Stimulated activated CD4-positive, alpha-beta T cell treated with anti-CD3 and anti-CD28 coated beads, Interleukin-4, amount 100 ng/mL, for 24 hours (primary cell): ENCODE measurements at places on chromosomes 1 and 21.

- no peak for DNase-seq
Measured at GRCh38 chr1:233440951-233441401, 113.5 kb downstream of the MAP3K21 start.

DNA sequence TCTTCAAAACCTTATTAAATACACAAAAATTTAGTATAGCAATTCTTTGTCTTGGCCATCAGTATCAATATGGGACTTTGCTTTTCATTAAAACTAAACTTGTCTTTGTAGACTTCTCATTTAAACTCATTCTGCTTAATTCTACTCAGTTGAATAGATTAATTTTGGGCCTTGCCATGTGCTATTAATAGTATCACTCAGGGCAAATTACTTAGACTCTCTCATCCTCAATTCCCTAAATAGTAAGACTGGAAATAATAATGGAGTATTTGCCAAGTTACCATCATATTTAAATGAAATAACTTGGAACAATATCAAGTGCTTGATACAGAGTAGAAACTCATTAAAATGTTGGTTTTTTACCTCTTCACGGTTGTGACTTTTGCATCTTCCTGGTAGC is 13.4 kb downstream of the HOOK1 start:
- no peak for DNase-seq

DNA sequence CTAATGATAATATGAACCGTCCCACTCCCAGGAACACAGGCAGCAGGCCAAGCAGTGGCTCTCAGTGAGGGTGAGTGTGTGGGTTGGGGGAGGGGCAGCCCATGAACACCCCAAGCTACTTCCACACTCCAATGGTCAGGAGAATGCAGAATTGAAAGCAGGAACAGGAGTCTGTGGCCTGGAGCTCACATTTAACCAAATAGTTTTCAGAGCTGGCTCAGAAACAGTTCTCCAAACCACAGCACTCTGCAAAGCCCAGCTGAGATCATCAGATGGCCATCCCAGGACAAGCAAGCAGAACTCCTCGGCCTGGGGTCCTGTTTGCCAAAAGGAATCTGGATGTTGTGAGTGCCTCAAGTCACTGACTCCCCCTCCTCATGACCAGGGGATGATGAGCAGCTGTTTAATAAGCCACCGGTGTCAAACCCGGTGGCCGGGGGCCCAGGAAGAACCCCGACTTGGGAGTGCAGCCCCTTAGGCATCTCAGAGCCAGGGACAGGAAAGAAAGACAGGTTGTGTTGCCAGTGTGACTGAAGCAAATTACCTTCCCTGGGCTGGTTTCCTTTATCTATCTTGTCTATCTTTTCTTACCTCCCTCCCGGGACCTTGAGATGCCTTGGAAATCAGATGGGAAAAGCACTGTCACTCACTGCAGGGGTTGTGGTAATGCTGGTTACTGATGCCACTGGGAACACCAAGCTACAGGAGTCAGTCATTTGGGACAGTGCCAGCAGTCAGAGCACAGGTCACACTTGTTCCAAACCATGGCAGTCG is 20.4 kb downstream of the DEGS1 start:
- no peak for DNase-seq

DNA sequence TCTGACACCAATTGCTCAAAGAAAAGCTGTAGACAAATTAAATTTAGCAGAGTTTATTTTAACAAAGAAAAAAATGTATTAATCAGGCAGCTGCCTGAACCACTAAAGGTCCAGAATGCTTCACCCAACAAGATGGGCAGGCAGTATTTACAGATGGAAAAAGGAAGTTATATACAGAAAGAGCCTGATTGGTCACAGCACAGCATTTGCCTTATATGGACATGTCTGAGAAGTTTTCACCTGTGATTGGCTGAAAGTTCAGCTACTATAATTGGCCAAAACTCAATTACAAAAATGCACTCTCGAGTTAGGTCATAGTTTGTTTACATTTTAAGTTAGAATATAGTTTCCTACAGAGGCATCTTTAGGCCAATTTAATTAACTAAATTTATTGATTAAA is 15.1 kb upstream of the FMO1 start:
- DNase-seq = no peak

- DNase-seq = no peak
Measured at GRCh38 chr1:205719762-205720161, 30.2 kb downstream of the NUCKS1 start.

DNA sequence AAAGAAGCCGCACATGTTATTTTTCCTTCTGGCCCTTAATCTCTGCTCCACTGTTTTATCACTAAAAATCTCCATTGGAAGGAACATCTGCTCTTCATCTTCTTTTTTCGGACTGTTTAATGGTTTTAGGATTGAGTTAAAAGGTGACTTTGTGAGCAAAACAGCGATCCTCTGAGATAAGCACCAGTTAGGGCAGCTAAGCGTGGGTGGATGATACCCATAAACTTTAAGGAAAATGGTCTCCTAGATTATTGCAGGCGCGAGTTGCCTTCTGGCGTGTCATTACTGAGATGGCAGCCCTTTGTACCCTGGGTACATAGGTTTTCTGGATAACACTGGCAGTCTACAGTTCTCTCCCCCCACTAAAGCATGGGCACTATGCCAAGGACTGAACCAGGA is 44.0 kb upstream of the HMGB4 start:
- DNase-seq = no peak

GRCh38 chr1:65279070-65279779 is 30.1 kb upstream of the DNAJC6 start:
- no peak for DNase-seq
